CD14-positive monocyte (primary cell): ENCODE measurements at places on chromosomes 4 and X. TPM values are rescaled to one million over a fixed set of nuclear protein-coding genes. Genes with fewer than 3 reads are reported as not detected.

The BEX1 gene
- polyA plus RNA-seq: 0.62 TPM

The PF4V1 gene
- not detected in 2 replicates for polyA plus RNA-seq

The ARX gene
- not detected for polyA plus RNA-seq

The GPRIN3 gene
- 0.85 and 2.3 TPM in 2 replicates for polyA plus RNA-seq

DNA sequence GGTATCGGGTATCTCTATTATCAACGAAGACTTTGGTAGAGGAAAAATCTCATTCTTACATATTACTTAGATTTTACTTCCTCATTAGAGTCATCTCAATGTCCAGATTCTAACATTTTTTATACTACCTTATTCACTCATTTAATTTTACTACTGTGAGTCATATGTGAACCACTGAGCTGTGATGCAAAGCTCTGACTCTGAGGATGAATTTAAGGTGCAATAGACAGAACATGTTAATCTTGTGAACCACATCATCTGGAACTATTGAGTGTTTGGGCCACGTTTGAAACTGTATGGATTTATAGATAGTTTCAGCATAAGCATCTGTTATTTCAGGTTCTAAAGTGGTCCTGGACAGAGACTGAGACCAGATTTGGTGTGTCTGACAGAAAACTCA is 78.4 kb downstream of the PWWP3B start:
- DNase-seq: no peak

DNA sequence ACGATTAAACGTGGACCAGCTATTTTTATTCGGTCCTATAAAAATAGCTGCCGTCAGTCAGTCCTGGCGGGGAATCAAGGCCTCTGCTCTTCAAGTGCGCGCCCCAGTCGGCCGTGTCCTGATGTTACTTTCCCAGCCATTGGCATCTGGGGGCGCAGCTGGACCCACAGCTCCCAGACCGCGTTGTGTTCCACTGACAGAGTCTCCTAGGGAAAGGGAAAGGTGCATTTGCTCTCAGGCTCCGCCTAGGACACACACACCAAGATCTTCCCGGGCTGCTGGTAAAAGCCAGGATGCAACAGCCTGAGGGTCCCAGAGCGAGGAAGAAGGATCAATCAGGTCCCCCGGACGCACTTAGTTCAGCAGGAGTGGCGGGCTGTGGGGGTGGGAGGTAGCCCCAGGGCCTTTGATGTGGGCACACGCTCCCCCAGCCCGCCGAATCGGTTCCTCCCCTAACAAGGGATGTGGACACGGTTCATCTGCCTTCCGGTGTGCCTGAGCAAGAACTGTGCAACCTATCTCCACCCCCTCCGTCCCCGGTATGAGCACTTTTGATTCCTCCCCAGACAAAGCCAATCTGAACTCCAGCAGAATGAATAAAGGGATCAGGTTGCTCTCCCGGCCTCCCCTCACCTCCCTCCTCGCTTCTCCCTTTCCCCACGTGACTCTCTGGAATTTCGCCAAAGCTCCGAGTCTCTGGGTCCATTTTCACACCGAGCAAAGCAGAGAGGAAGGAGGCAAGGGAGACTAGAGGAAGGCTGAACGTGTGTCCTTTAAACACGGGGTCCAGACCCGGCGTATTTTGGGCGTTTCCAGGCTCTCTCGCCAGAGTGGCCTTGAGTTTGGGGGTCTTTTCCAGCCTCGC is 626 bp upstream of the FRAS1 start:
- DNase-seq: no peak

- no peak for DNase-seq
Observed at GRCh38 chrX:124343016-124343415, 3.3 kb upstream of the SH2D1A start.

DNA sequence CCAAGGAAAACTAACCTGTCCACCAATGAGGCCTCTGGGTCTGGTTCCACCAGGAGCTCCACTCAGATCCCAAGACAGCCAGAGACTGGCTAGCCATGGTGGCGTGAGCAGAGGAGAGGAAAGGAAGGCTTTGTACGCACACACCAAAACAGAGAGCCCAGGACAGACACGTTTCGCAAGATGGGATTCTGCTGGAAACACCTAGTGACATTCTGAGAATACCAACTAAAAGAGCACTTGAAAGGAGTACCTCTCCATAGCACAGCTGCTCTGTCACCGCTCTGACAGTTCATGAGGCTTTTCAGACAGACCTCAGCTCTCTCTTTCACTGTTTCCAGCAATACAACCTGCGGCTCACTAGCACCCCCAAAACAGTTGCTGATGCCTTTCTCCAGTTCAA is 105.0 kb downstream of the SH3KBP1 start:
- DNase-seq: no peak

GRCh38 chr4:127852661-127853060 is 28.0 kb upstream of the PLK4 start:
- DNase-seq: no peak

- no peak for DNase-seq
Observed at GRCh38 chr4:87559090-87559837, 30.1 kb upstream of the SPARCL1 start.
